ENCODE measurements at places on chromosomes 12 and 14.

- no peak for DNase-seq
Observed at GRCh38 chr12:25794571-25794970, 163.9 kb upstream of the RASSF8 start.

GRCh38 chr12:64385468-64385867 lies 5.1 kb downstream of the C12orf56 start:
- peak; percentile 19 for DNase-seq

GRCh38 chr12:28631831-28632230 lies 441.6 kb downstream of the CCDC91 start:
- no peak for DNase-seq

GRCh38 chr14:70064136-70064865 lies 124.5 kb downstream of the SLC8A3 start:
- DNase-seq = no peak

DNA sequence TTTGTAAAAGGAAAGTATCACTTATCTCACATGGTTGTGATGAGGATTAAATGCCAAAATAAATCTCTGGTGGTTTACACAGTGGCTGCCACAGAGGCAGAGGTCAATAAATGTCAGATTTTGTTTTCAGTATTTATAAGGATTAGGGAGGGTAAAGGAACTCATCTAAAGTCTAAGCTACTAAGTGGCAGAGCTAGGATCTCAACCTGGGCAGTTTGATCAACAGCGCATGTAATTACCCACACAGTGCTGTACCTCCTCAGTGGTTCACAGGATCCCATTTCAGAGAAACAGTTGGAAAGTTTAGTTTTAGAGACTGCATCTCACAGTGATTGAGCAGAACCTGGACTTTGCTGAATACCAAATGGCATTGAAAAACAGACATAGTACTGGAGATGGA lies 44.9 kb upstream of the RIC8B start:
- DNase-seq = no peak

DNA sequence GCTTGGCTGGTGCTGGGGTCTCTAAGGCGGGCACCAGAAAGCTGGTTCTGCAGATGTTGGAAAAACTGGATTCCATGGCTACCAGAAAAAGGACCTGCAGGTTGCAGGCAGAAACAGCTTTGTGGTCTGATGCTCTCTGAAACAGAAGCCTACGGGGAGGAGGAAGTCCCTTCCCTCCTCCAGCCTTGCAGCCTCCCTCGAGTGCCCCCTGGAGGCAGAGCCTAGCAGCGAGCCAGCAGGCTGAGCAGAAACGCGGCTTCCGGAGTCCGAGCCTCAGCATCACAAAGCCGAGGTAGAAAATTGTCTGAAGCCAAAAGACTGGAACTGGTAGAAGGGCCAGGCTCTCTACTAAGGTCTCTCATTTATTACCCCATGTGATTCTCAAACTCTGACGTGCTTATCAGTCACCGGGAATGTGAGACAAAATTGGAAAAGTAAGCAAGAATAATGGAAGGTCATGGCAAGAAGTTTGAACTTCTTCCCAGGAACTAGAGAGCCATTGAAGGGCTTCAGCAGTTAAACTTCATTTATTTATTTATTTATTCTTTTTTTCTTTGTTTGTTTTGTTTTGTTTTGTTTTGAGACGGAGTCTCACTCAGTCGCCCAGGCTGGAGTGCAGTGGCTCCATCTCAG lies 82.2 kb upstream of the CPSF6 start:
- peak; percentile 91 for DNase-seq

GRCh38 chr14:96589577-96589976 lies 87.4 kb downstream of the PAPOLA start:
- no peak for DNase-seq
